Right atrium auricular region (tissue), 2 donors: ENCODE measurements at places on chromosomes 5 and 9.

- no peak overlapping the region for H3K4me3 ChIP-seq
- no peak overlapping the region for H3K27ac ChIP-seq
These were observed 256.7 kb downstream of the NDUFS4 start for GRCh38 chr5:53817183-53817582.

- H3K36me3 ChIP-seq, result no peaks in the 10 kb centered on the region
- H3K27me3 ChIP-seq, result no peaks in the 10 kb centered on the region
- H3K4me3 ChIP-seq, result no peak overlapping the region
- DNase-seq, result no peak
- no peaks in the 10 kb centered on the region for H3K4me1 ChIP-seq
- no peak overlapping the region for H3K27ac ChIP-seq
These were observed 9.1 kb upstream of the DNAJC25 start for GRCh38 chr9:111621895-111622480.

GRCh38 chr9:81596679-81597418 is 92.5 kb downstream of the TLE1 start:
- peak overlapping the region; percentile 49 for H3K27ac ChIP-seq
- H3K4me3 ChIP-seq, result no peak overlapping the region
- no peaks in the 10 kb centered on the region for H3K4me1 ChIP-seq
- peaks cover 6% of the 10 kb centered on the region for H3K36me3 ChIP-seq
- H3K27me3 ChIP-seq, result no peaks in the 10 kb centered on the region

GRCh38 chr9:79377339-79377855 is 194.4 kb upstream of the TLE4 start:
- no peak for DNase-seq
- no peaks in the 10 kb centered on the region for H3K36me3 ChIP-seq
- H3K4me3 ChIP-seq, result no peak overlapping the region

- H3K4me3 ChIP-seq, result no peak overlapping the region
- H3K27me3 ChIP-seq, result no peaks in the 10 kb centered on the region
- H3K36me3 ChIP-seq, result no peaks in the 10 kb centered on the region
- H3K27ac ChIP-seq, result no peak overlapping the region
- no peaks in the 10 kb centered on the region for H3K4me1 ChIP-seq
These were observed 135.9 kb downstream of the ZSWIM6 start for GRCh38 chr5:61467766-61468482.
